ENCODE measurements at places on chromosomes 7 and 10.

- no peaks in the 10 kb centered on the region for H3K36me3 ChIP-seq
- no peak overlapping the region for H3K4me3 ChIP-seq
- no peak overlapping the region for H3K27ac ChIP-seq
- no peaks in the 10 kb centered on the region for H3K27me3 ChIP-seq
- no peak for DNase-seq
- H3K4me1 ChIP-seq: no peaks in the 10 kb centered on the region
Observed at GRCh38 chr10:131240691-131241090, 70.8 kb downstream of the TCERG1L start.

- no peaks in the 10 kb centered on the region for H3K36me3 ChIP-seq
- H3K27me3 ChIP-seq: no peaks in the 10 kb centered on the region
- H3K4me1 ChIP-seq: peaks cover 20% of the 10 kb centered on the region
- no peak overlapping the region for H3K27ac ChIP-seq
Observed at GRCh38 chr7:50957431-50957830, 174.7 kb upstream of the GRB10 start.

DNA sequence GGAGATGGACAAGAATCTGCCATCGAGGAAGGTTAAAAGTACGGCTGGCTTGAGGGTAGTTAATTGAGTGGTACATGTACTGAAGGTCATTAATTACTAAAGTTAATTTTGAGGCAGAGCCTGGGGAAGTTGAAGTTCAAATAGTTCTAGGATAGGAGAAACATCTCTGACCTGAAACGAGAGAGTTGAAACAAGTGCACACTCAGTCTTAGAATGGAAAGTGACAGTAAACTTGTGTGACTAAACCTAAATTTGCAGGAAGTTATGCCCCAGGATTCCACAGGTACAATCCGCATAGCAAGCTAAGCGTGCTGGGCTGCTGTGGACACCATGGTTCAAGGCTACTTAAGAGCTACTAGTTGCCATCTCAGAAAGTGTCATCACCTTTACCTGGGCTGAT lies 209.9 kb downstream of the CHCHD3 start:
- no peak for DNase-seq
- no peaks in the 10 kb centered on the region for H3K36me3 ChIP-seq
- H3K4me3 ChIP-seq: no peak overlapping the region
- no peak overlapping the region for H3K27ac ChIP-seq

GRCh38 chr7:116329686-116330503 lies 119.6 kb downstream of the TES start:
- no peak overlapping the region for H3K27ac ChIP-seq
- H3K4me1 ChIP-seq: peaks cover 12% of the 10 kb centered on the region
- H3K27me3 ChIP-seq: no peaks in the 10 kb centered on the region
- H3K36me3 ChIP-seq: no peaks in the 10 kb centered on the region

- no peaks in the 10 kb centered on the region for H3K27me3 ChIP-seq
- H3K27ac ChIP-seq: no peak overlapping the region
- no peaks in the 10 kb centered on the region for H3K4me1 ChIP-seq
- no peaks in the 10 kb centered on the region for H3K36me3 ChIP-seq
Observed at GRCh38 chr10:48343106-48343505, 36.6 kb downstream of the MAPK8 start.

- H3K4me1 ChIP-seq: no peaks in the 10 kb centered on the region
- no peaks in the 10 kb centered on the region for H3K27me3 ChIP-seq
- no peak overlapping the region for H3K27ac ChIP-seq
- H3K4me3 ChIP-seq: no peak overlapping the region
- DNase-seq: no peak
Observed at GRCh38 chr7:77691892-77692491, 4.3 kb upstream of the RSBN1L start.

DNA sequence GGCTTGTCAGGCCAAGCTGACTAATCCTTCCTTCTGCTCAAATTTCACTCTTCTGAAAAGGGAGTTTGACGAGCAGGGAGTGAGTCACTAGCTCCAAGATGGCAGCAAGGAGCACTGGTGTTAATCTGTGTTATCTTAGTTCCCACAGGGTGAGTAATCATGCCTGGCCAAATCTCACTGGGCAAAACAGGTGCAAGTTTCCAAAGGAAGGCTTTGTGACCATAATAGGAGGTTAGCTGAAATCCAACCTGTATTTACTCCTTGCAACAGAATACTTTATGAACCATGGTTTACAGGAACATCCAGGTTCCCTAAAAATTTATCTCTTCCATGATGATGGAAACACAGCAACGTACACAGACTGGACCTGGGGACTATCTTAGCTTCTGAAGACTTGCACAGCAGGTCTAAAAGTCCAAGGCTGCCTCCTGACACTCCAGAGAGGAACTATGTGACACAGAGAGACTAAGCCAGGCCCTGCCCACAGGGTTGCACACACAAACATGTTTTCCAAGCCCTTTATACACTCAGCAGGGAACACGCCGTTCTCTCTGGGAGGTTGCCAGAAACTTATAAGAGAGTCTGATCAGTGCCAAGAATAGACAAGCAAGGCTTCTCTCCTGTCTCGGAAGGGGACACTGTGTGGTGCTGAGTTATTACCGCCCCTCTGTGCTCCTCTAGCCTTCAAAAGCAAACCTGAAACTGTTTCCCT lies 46.3 kb downstream of the PDK4 start:
- no peak overlapping the region for H3K4me3 ChIP-seq
- H3K27ac ChIP-seq: peak overlapping the region; percentile 11
- peaks cover 6% of the 10 kb centered on the region for H3K4me1 ChIP-seq

- peak; percentile 16 for DNase-seq
- H3K4me3 ChIP-seq: no peak overlapping the region
- no peaks in the 10 kb centered on the region for H3K27me3 ChIP-seq
- peak overlapping the region; percentile 63 for H3K27ac ChIP-seq
Observed at GRCh38 chr10:104446151-104446550, 92.5 kb downstream of the CFAP58 start.

DNA sequence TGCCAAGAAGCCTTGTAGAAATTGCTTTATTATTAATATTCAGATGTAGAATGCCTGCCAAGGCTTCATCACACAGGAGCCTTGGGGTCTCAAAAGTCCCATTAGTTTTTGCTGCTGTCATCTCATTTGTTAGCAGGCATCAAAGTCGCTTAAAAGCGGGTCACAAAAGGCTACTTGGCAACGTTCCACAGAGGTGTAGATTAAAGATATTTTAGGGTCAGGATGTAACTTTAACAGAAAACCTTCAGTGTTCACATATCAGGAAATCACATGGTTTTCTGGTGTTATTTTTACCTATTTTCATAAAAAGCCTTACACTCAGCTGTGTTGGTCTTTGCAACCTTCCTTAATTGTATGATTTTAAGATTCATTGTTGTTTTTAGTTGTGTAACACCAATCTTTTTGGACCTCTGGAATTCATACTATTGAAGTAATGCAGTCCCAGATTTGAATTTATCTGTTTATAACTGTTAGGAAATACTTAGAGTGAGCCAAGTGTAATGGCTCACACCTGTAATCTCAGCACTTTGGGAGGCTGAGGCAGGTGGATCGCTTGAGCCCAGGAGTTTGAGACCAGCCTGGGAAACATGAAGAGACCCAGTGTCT lies 65.3 kb downstream of the TET1 start:
- no peak overlapping the region for H3K27ac ChIP-seq
- no peaks in the 10 kb centered on the region for H3K27me3 ChIP-seq
- no peak overlapping the region for H3K4me3 ChIP-seq
- peaks cover 4% of the 10 kb centered on the region for H3K4me1 ChIP-seq

DNA sequence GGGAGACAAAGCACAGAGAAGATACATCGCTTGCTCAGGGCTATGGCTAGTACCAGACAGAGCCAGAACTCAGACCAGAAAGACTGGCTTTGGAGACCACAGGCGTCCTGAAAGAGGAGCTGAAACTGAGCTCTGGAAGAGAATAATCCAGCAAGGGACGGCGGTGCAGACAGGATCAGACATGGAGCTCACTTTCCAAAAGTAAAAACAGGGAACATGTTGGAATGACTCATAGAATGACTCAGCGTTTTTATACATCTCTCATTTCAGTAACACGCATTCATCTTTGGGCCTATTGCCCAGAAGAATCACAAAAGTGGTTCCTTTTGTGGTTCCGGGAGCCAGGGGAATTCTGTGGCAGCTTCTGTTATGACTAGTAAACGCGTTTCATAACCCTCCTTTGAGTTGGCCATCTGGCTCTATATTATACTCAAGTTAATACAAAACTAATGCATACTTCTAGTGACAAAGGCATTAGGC lies 37.2 kb downstream of the PLEKHS1 start:
- H3K27me3 ChIP-seq: peaks cover under 1% of the 10 kb centered on the region
- DNase-seq: peak; percentile 95
- no peaks in the 10 kb centered on the region for H3K36me3 ChIP-seq

- no peaks in the 10 kb centered on the region for H3K36me3 ChIP-seq
- no peak overlapping the region for H3K4me3 ChIP-seq
- no peak for DNase-seq
- H3K27me3 ChIP-seq: no peaks in the 10 kb centered on the region
- no peaks in the 10 kb centered on the region for H3K4me1 ChIP-seq
- no peak overlapping the region for H3K27ac ChIP-seq
Observed at GRCh38 chr10:49025347-49025983, 85.8 kb upstream of the LRRC18 start.

- H3K27me3 ChIP-seq: no peaks in the 10 kb centered on the region
- no peak for DNase-seq
- H3K4me3 ChIP-seq: no peak overlapping the region
- H3K27ac ChIP-seq: no peak overlapping the region
Observed at GRCh38 chr10:96441987-96442643, 71.6 kb downstream of the TLL2 start.

GRCh38 chr7:147182874-147183273 lies 1066.3 kb downstream of the CNTNAP2 start:
- no peaks in the 10 kb centered on the region for H3K4me1 ChIP-seq
- no peak overlapping the region for H3K4me3 ChIP-seq
- no peak for DNase-seq
- no peak overlapping the region for H3K27ac ChIP-seq
- H3K27me3 ChIP-seq: no peaks in the 10 kb centered on the region

GRCh38 chr10:133274751-133275683 lies 1.7 kb downstream of the ADAM8 start:
- peaks cover 23% of the 10 kb centered on the region for H3K4me1 ChIP-seq
- no peak overlapping the region for H3K4me3 ChIP-seq
- H3K27ac ChIP-seq: no peak overlapping the region

DNA sequence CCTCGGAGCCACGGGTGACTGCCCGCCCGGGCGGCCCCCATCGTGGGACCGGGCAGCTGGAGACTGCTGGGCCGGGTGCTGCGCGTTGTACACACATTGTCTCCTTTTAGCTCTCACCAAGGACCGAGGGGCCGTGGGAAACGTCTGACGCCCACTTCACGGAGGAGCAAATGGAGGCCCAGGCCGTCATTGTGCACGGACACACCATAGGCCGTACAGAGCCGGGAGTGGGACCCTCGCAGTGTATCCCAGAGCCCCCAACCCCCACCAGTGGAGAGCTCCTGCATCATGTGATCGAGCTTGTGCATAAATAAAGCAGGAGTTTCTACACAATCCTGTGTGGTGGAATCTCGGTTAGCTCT lies 722 bp downstream of the DENND10 start:
- peak; percentile 4 for DNase-seq
- H3K4me3 ChIP-seq: peak overlapping the region; percentile 82
- peak overlapping the region; percentile 40 for H3K27ac ChIP-seq
- H3K36me3 ChIP-seq: peaks cover 4% of the 10 kb centered on the region

DNA sequence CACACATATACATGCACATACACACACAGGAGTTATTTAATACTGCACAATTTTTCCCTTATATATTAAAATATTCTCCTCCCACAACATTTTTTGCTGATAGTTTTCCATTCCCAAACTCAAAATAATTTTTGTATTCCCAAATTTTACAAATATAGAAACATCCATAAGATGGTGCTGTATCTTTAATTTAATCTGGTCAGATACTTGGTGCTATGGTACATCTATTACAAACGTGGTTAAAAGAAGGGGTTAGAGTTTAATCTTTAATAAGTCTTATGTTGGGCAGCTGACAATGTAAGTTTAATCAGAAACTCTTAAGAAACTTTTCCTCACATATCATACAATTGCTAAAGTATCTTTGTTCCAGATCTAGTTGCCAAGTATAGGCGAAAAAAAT lies 10.2 kb upstream of the CADPS2 start:
- no peak for DNase-seq
- no peak overlapping the region for H3K27ac ChIP-seq
- no peaks in the 10 kb centered on the region for H3K4me1 ChIP-seq
- H3K4me3 ChIP-seq: no peak overlapping the region
- H3K27me3 ChIP-seq: no peaks in the 10 kb centered on the region

GRCh38 chr7:39644170-39644569 lies 20.8 kb downstream of the RALA start:
- no peaks in the 10 kb centered on the region for H3K36me3 ChIP-seq
- no peak overlapping the region for H3K4me3 ChIP-seq
- no peaks in the 10 kb centered on the region for H3K27me3 ChIP-seq
- H3K4me1 ChIP-seq: peaks cover 4% of the 10 kb centered on the region

DNA sequence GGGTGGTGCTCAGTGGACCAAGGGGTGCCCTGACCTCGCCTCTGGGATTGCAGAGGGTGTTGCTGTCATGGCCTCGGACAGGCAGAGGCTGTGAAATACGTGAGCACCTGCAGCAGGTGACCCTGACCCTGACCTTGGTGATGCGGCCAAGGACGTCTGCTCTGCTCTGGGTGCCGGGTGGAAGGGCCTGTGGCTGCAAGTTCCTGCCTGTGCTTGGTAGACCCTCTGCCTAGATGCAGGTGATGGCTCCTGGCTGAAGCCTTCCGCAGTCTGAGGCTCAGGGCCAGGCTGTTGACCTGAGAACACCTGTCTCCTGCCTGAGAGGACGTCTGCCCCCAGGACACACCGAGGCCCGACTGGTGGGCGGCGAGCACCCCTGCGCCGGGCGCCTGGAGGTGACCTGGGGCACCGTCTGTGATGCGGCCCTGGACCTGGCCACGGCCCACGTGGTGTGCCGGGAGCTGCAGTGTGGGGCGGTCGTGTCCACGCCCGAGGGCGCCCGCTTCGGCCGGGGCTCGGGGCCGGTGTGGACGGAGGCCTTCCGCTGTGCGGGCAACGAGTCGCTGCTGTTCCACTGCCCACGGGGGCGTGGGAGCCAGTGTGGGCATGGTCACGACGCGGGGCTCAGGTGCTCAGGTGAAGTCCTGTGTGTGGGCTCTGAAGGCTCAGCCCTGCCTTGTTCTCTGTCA lies 4.4 kb downstream of the SCART1 start:
- no peak overlapping the region for H3K27ac ChIP-seq
- no peaks in the 10 kb centered on the region for H3K27me3 ChIP-seq
- DNase-seq: no peak
- H3K4me1 ChIP-seq: no peaks in the 10 kb centered on the region
